NCI-H524 (cell line): ENCODE measurements at places on chromosomes 5 and 9.

DNA sequence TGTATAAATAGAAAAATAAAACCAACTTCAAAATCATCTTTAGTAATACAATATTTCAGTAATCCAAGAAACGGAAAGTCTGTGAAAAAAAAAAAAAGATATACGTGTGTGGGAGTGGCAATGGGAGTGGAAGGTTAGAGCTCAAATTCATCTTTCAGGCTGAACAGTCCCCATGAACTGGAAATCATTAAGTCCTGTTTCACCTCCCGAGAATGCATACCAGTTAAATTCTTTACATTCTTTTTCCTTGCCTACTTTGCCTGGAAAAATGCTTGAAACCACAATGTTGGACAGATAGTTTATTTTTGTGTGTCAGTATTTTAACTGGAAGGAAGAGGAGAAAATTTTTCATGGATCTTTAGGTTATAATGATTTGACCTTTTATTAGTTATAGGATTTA is 166.8 kb downstream of the MUSK start:
- no peak for DNase-seq

GRCh38 chr9:99221266-99221620 is 499 bp downstream of the ALG2 start:
- no peak for DNase-seq

- peak; percentile 12 for DNase-seq
These were observed 419.9 kb upstream of the GRAMD2B start for GRCh38 chr5:126003309-126003708.

DNA sequence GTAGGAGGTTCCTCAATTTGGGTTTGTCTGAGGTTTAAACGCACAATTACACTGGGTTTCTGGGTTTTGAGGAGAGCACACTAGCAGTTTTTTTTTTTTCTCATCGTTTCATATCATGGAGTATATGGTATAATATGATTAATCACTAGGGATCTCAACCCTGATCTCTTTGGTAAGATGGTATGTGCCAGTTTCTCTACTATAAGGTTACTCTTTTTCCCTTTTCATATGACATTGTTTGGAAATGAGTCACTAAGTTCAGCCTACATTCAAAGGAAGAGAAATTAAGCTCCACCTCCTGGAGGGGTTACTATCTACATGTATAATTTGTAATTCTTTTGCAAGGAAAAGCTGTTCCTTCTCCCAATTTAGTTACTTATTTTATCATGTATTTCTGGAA is 35.2 kb downstream of the MTRR start:
- no peak for DNase-seq

GRCh38 chr5:141867139-141867538 is 11.1 kb downstream of the PCDH1 start:
- no peak for DNase-seq
